GM04503 (cell line): ENCODE measurements at places on chromosomes 3 and 15.

- DNase-seq: no peak
These were observed 147.5 kb upstream of the NUDT16 start for GRCh38 chr3:131233900-131234668.

GRCh38 chr3:123622766-123623165, 37.9 kb upstream of the HACD2 start:
- DNase-seq: no peak

DNA sequence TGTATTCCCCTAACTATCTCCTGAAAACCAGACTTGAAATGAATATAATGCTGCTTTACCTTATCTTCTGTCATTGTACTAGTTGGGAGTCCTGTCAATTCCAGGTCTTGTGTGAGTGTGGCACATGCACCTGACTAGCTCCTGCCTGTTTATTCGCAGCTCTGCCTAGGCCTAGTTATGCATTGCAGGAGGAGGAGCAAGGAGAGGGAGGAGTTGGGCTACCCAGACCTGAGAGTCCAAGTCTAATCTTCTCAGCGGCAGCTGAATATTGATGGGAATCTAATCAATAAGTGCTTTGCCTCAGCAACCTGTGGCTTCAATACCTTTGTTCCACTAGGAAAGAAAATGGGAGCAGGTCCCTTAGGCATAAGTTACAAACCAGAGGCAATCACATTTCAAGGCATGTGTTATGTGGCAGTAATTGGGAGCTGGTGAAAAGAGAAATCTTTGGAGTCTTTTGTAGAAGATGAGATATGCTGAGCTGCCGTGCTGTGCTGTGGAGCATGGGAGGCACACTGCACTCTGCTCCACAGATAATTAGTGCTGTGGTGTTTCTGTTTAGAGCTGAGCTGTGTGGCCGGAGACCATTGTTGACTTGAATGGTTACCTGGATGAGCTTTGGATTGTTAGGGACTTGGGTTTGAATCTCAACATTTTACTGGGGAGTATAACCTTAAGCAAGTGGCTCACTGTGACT, at the start of gene SLC2A2:
Gene SLC2A2 (minus strand): TSS at position 124 of the 697 bp plus-strand sequence. CDS start 50 bp downstream, at position 74.
- DNase-seq: no peak

- DNase-seq: no peak
These were observed 2.9 kb downstream of the UCN2 start for GRCh38 chr3:48560648-48561018.

- peak; percentile 19 for DNase-seq
These were observed 60.1 kb downstream of the PCOLCE2 start for GRCh38 chr3:142828703-142829305.

DNA sequence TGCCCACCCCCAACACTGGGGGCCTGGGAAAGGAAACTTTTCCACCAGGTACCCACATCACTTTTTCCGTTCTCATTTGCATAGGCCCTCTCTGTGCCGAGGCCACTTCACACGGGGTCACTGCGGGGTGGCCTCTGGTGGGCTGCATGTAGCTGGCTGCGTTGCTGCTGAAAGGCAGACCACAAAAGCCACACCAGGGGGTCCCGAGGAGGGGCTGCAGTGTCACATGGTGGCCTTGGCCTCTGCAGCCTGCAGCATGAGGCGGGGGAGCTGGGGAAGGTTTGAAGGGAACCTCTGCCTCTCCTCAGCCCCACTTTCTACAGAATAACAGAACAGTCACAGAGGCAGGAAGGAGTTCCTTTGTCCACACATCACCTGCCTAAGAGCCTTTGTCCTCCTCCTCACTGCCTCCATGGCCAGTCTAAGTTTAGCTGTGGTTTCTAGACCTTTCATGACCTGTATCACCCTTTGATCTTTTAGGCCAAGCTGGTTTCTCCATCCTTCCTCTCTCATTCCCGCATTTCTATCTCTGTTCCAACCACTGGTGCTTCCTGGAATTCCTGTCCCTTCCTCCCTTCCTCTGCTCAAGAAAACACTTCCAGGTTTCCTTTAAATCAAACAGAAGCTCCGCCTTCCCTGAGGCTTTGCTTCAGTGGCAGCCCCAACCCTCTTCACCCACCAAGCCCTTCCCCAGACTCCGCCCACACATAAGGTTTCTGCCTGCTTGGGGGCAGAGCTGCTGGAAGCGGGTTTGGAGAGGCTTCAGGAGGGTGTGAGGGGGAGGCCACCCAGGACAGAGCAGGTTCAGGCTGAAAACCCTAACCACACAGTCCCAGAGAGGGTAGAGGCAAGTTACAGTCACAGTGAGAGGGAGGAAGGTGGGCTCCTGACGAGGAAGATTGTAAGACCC, 150.7 kb upstream of the TLE3 start:
- no peak for DNase-seq

GRCh38 chr3:17059989-17060550, 175.3 kb downstream of the PLCL2 start:
- no peak for DNase-seq

- DNase-seq: no peak
These were observed 497 bp downstream of the PARP16 start for GRCh38 chr15:65286069-65286703.

DNA sequence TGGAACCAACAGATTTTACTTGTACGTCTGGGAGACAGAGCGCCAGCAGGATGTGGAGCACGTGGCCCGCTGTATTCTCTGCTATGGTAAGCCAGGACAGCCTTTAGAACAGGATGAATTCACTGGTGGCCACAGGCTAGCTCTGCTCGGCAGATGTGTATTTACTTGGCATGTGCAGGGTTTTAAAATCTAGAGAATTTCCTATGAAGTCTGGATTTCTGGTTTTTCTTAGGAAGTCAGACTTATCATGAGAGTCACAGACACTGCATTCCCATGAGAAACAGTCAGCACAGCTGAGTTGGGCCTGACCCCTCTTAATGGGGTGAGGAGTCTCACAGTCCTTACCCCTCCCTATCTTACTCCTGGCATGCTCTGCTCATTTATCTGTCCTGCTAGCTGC, 84.6 kb upstream of the COL6A5 start:
- no peak for DNase-seq

DNA sequence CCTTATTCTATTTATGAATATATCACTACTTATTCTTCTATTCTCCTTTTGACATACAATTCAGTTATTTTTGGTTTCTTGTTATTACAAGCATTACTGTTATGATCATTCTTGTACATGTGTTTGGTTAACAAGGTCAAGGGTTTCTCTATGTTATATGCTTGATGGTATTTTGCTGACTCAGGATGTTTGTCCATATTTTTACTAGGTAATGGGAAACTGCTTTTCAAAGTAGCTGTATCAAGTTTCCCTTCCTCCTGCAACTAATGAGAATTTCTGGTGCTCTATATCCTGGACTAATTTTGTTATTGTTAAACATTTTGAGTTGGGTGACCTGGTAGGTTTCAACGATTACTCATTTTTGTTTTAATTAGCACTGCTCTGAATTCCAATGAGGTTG, 841.0 kb downstream of the OTOL1 start:
- no peak for DNase-seq

GRCh38 chr15:88267720-88268119, 11.2 kb upstream of the NTRK3 start:
- no peak for DNase-seq

DNA sequence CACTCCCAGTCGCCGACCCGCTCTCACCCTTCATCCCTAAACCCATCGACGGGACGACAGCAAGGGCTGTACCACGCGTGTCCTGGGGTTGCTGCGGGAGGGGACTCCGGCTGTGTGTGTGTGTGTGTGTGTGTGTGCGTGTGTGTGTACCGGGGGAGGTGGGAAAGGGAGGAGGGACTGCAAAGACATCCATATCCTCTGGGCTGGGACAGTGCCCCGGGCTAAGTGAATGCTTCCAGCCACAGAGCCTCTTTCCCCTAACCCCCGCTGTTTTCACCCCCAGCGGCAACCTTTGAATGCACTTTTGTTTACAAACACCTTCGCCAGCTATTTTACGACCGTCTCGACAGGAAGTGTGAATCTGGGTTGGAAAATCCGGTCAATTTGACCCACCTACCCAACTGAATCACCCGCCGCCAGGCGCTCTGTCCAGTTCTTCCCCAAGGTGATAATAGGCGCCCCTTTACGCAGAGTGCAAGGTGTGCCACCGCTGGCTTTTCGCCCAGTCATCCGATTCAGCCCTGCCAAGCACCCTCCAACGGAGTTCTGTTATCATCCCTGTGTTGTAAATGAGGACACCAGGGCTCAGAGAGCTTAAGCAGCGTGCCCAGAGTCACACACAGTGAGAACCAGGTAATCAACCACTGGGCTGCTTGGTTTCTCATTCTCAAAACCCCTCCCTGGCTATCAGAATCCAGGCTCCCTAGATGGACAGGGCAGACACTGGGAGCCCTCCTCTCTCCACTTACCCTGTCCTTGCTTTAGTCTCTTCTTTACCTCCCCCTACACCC, 739 bp upstream of the AMOTL2 start:
- no peak for DNase-seq

GRCh38 chr3:123789760-123790159, 94.4 kb downstream of the MYLK start:
- DNase-seq: peak; percentile 62

DNA sequence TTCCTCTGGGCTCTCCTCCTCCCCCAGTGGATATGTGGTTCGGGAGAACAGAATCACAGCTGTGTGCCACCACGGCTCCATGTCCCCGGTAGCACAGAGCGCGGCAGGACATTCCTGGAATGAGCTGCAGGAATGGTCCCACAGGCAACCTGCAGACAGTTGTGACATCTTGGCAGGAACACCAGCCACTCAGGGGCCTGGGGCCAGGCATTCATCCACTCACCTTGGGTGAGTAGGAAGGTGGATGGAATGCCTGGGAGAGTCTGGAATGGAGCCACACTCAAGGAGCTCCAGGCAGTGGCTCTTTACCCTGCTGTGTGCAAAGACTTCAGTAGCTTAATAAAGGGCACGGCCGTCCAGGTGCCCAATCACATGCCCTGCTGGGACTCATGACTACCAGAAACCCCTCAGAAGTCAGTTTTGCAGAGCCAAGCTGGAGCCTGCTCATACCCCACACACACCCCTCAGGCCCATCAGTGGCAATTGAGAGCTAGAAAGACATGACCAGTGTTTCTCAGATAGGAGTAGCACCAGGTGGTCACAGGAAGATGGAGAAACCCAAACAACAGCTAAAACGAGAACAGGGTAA, 117.3 kb upstream of the PRR20G start:
- DNase-seq: no peak

- DNase-seq: no peak
These were observed 22.5 kb downstream of the PXK start for GRCh38 chr3:58355179-58355578.

GRCh38 chr3:86954226-86954625, 36.7 kb downstream of the VGLL3 start:
- DNase-seq: no peak

DNA sequence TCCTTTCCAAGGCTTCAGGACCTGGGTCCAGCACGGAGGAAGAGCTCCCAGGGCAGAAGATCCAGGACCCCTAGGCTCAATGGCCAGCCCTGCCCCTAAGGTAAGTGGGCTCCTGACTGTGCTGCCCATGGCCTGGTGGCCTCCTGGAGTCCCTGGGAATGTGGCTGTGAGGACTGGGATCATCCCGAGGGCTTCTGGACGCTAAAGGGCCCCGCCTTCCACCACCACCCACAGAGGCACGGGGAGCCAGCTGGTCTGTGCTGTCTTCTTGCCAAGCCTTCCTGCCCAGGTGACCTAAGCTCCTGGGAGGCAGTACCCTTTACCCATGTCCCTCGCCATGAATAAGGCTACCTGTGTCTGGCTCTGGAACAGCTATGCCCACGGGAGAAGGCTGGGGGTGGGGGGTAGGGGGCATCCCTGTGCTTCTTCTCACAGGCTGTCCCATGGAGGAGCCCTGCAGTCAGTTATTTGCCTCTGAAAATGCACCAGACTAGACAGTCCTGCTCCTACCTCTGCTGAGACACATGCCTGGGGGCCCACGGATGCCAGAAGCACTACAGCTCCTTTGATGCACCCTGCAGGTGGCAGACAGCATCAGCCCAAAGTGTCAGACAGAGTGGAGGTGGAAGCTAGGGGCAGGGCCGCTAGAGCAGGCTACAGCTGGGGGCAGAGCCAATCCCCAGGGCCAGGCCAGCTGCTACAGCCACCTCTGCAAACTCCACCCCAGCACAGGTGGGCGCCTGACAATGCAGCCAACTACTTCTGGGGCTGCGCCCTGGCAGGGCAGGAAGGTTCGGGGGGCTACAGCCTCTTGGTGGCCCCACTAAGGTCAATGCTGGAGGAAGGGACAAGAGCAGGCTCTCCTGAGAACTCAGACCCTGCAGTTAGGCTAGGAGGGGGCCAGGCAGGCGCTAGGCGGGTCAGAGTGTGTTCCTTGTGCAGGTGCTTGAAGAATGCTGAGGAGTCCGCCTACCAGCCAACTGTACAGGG, 90.9 kb downstream of the SEC22A start:
- no peak for DNase-seq

- no peak for DNase-seq
These were observed at the start of gene LRRC31 for GRCh38 chr3:169869484-169870220. Gene LRRC31 (minus strand): TSS chr3:169869935. CDS start chr3:169869807, 128 bp downstream.

- peak; percentile 37 for DNase-seq
These were observed 60.4 kb upstream of the LMOD3 start for GRCh38 chr3:69182588-69183316.

GRCh38 chr15:85941186-85941855, 138.3 kb upstream of the AGBL1 start:
- no peak for DNase-seq

DNA sequence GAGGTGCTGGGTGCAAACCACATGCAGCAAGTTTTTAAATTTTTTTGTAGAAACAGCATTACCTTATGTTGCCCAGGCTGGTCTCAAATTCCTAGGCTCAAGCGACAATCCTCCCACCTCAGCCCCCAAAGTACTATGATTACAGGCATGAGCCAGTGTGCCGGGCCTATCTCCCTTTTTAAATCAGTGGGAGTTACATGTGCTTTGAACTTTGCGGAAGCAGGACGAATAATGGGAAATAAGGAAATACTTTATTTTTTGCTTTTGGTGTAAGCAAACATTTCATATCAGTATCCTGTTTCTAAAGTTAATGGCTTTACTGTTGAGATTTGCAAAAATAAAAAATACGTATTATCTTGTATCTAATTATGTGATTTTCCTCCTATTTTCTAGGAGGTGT, 9.1 kb downstream of the NR1D2 start:
- no peak for DNase-seq

GRCh38 chr15:77181305-77182074, 110.6 kb upstream of the TSPAN3 start:
- no peak for DNase-seq

GRCh38 chr3:176078906-176079305, 1118.4 kb downstream of the TBL1XR1 start:
- peak; percentile 47 for DNase-seq

GRCh38 chr3:38655708-38656300, 6.3 kb upstream of the SCN5A start:
- DNase-seq: no peak

GRCh38 chr15:62142736-62143135, 22.3 kb downstream of the C2CD4B start:
- DNase-seq: no peak

DNA sequence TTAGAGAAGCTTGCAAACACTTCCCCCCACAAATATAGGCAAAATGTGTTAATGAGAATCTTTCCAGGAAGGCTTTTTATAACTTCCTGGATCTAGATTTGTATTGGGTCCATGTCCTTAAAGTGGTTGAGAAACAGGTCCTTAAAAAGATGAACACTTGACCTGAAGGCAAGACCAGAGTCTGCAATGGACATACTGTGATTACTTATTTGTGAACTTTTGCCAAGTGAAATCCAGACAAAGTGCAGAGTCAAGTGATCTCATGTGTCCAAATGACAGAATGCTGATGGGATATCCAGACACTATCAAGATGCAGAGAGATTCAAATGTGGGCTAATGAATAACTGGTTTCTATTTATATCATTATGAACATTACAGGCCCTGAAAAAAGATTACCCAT, 43.8 kb downstream of the FRMD4B start:
- no peak for DNase-seq
